PC-9 (cell line): ENCODE measurements at places on chromosomes 12 and 14.

DNA sequence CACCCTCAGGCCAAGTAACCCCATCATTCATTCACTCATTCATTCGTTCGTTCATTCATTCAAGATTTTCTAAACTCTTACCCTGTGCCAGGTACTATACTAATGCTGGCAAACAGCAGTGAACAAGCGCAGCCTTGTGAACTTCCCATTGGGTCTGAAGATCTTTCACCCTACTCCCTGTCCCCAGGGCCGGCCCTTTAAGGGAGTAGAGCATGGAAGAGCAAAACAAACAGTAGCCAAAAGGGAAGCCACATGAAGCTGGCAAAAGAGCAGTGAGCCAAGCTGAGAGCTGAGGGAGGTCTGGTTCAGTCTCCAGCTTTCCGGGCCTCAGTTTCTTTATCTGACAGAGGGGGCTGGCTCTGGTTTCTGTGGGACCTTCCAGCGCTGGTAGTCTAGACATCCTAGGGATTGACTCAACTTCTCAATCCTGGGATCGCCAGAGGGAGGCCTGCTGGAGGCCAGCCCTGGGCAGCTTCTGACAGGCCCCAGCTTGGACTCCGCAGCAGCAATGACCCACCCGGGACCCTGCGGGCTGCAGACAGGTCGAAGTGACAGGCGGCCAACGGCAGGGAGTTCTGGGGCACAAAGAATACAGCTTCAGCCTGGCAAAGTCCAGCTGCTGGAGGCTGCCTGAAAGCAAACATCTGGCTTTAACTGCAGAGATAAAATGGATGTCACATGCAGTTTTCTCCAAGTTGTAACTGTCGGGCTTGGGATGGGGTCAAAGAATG lies 27.1 kb downstream of the ACTN1 start:
- H3K4me1 ChIP-seq, result peaks cover 53% of the 10 kb centered on the region
- no peaks in the 10 kb centered on the region for H3K27me3 ChIP-seq
- no peak overlapping the region for H3K4me3 ChIP-seq
- DNase-seq, result no peak
- H3K36me3 ChIP-seq, result 0 out of 2 replicates have a peak, but pooled peaks cover 12% of the 10 kb centered on the region

- no peak overlapping the region for H3K27ac ChIP-seq
- H3K4me3 ChIP-seq, result no peak overlapping the region
- no peaks in the 10 kb centered on the region for H3K36me3 ChIP-seq
- no peaks in the 10 kb centered on the region for H3K4me1 ChIP-seq
- H3K27me3 ChIP-seq, result no peaks in the 10 kb centered on the region
- DNase-seq, result no peak
These were observed 188.1 kb upstream of the PRKD1 start for GRCh38 chr14:30115756-30116155.

GRCh38 chr14:31884776-31885379 lies 192.2 kb upstream of the ARHGAP5 start:
- no peaks in the 10 kb centered on the region for H3K36me3 ChIP-seq
- H3K4me1 ChIP-seq, result peaks cover 4% of the 10 kb centered on the region; the same call in 1 of the 2 replicates
- no peaks in the 10 kb centered on the region for H3K27me3 ChIP-seq
- no peak overlapping the region for H3K4me3 ChIP-seq
- DNase-seq, result peak; percentile 52
- H3K27ac ChIP-seq, result no peak overlapping the region

DNA sequence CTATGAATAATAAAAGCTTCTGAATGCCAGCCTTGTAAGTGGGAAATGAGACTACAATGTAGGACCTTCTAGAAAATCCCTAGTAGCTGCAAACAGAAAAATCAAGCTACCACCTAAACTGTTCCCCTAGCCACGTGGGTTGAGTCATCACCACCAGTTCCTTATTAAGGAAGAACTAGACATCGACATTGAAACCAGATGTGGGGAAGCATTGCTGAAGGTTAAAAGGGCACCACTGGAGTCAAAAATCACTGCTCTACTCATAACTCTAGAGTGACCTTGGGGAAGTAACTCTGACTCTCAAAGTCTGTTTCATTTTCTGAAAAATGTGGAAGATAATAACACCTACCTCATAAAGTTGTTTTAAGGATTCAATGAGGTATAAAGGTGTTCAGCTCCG lies 9.4 kb upstream of the CNIH1 start:
- H3K4me3 ChIP-seq, result no peak overlapping the region
- H3K36me3 ChIP-seq, result no peaks in the 10 kb centered on the region
- H3K27me3 ChIP-seq, result no peaks in the 10 kb centered on the region
- no peak for DNase-seq

- no peak for DNase-seq
- H3K4me3 ChIP-seq, result no peak overlapping the region
- peaks cover 4% of the 10 kb centered on the region for H3K4me1 ChIP-seq
- no peaks in the 10 kb centered on the region for H3K36me3 ChIP-seq
- H3K27ac ChIP-seq, result no peak overlapping the region
These were observed 29.1 kb downstream of the SYNE2 start for GRCh38 chr14:63881926-63882325.

DNA sequence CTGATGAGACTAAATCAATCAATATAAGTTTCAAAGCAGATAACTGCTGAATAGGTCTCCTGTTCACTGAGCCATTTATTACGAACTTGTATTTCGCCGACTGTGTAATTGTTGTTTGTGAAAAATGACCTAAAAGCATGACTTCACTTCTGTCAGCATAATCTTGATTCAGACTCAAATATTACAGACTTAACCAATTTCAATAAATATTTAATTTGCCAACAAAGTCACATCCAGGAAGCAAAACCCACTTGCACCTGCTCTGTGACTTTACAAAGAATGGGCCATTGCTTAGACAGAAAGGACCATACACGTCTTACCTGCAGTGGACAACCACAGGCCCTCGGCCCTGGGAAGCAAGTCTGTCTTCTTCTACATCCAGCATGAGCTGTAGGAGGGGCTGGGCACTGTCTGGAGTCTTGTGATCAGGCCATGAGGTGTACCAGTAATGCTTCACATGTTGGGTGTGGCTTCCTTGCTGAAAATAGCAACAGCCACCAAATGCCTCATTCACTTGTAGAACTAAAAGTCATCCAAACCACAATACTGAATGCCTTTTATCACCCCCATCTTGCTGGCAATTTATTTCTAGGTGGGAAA lies 23.5 kb upstream of the PTPRB start:
- H3K36me3 ChIP-seq, result no peaks in the 10 kb centered on the region
- DNase-seq, result peak; percentile 65
- H3K4me3 ChIP-seq, result no peak overlapping the region
- H3K27ac ChIP-seq, result no peak overlapping the region
- H3K27me3 ChIP-seq, result no peaks in the 10 kb centered on the region
- H3K4me1 ChIP-seq, result peaks cover 18% of the 10 kb centered on the region; the same call in 1 of the 2 replicates

GRCh38 chr12:47910486-47910885 lies 5.7 kb upstream of the VDR start:
- no peak for DNase-seq
- no peak overlapping the region for H3K4me3 ChIP-seq
- H3K36me3 ChIP-seq, result no peaks in the 10 kb centered on the region
- no peaks in the 10 kb centered on the region for H3K27me3 ChIP-seq
- H3K27ac ChIP-seq, result no peak overlapping the region

DNA sequence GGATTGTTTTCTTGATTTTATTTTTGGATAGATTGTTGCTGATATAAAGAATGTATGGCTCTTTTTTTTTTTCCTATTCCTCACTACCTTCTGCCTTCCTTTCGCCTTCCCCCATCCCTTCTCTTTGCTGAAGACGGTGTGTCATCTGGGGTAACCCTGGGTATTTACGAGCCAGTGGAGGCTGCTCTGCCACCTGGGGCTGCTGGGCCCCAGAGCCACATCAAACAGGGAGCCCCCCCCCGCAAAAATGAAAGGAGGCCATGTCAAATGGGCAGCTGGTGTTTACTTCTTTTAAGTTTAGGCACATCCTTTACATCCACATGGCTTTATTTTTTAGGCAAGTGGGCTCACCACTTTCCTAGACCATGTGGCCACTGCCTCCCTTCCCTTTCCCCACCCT lies 25.4 kb downstream of the CHST11 start:
- peaks cover 25% of the 10 kb centered on the region for H3K4me1 ChIP-seq
- no peak overlapping the region for H3K4me3 ChIP-seq
- no peak overlapping the region for H3K27ac ChIP-seq
- no peak for DNase-seq
- H3K27me3 ChIP-seq, result no peaks in the 10 kb centered on the region
- H3K36me3 ChIP-seq, result peaks cover 29% of the 10 kb centered on the region

- H3K4me1 ChIP-seq, result no peaks in the 10 kb centered on the region
- H3K27ac ChIP-seq, result peak overlapping the region; percentile 12; the same call in 1 of the 2 replicates
- DNase-seq, result no peak
- no peaks in the 10 kb centered on the region for H3K27me3 ChIP-seq
- H3K4me3 ChIP-seq, result no peak overlapping the region
- no peaks in the 10 kb centered on the region for H3K36me3 ChIP-seq
These were observed 47.0 kb downstream of the PPP1R12A start for GRCh38 chr12:79887890-79888289.

DNA sequence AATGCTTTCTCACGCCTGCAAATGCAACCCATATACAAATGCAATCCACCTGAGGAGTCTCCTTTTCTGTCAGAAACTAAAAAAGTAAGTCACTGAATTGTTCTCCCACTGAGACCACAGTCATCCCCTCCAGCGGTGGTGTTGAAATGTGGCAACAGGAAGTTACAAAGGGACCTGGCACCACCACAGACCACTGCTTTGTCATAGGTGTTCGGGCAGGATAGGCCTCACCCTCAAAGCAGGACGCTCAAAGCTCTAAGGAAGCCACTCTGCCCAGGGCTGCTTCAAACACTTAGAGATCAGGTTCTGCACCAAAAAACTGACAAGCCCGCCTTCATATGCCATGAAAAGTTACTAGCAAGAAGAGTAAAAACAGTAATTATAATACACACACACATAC lies 11.3 kb downstream of the PHLDA1 start:
- peak; percentile 97 for DNase-seq
- no peaks in the 10 kb centered on the region for H3K36me3 ChIP-seq
- H3K4me3 ChIP-seq, result peak overlapping the region; percentile 55; the same call in 1 of the 2 replicates
- H3K4me1 ChIP-seq, result peaks cover 77% of the 10 kb centered on the region
- no peaks in the 10 kb centered on the region for H3K27me3 ChIP-seq
- peak overlapping the region; percentile 100 for H3K27ac ChIP-seq

GRCh38 chr12:106392759-106393158 lies 35.2 kb downstream of the POLR3B start:
- no peak for DNase-seq
- no peaks in the 10 kb centered on the region for H3K27me3 ChIP-seq
- no peak overlapping the region for H3K4me3 ChIP-seq

DNA sequence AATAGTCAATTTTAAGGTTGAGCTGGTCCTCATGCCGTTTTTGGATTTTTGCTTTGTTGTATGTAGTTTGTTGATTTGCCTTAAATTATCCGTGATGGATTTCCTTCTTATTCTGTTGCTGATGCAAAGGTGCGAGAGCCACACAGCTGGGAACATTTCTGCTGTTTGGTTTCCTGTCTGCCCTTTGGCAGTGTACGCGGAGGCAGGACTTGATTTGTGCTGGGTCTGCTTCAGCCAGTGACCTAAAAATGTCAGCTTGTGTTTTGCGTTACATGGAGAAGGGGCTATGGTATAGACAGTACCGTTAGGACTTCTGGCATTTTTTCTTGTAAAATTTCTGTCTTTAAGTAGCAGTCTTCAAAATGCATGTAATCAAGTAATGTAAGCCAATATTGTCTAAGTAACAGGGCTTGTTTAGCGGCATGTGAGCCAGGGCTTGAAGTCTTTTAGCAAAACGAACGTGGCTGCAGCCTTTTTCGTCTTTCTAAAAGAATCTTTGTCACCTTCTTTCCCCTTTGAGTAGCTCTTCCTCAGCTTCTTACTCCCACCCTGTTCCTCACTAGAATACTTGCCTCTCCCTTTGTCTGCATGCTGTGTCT lies 18.2 kb upstream of the RD3L start:
- no peak overlapping the region for H3K27ac ChIP-seq
- no peak for DNase-seq
- no peaks in the 10 kb centered on the region for H3K27me3 ChIP-seq
